ENCODE measurements at places on chromosomes 3 and 15.

- DNase-seq: no peak
These were observed 151.9 kb downstream of the ADAMTS17 start for GRCh38 chr15:100189849-100190248.

DNA sequence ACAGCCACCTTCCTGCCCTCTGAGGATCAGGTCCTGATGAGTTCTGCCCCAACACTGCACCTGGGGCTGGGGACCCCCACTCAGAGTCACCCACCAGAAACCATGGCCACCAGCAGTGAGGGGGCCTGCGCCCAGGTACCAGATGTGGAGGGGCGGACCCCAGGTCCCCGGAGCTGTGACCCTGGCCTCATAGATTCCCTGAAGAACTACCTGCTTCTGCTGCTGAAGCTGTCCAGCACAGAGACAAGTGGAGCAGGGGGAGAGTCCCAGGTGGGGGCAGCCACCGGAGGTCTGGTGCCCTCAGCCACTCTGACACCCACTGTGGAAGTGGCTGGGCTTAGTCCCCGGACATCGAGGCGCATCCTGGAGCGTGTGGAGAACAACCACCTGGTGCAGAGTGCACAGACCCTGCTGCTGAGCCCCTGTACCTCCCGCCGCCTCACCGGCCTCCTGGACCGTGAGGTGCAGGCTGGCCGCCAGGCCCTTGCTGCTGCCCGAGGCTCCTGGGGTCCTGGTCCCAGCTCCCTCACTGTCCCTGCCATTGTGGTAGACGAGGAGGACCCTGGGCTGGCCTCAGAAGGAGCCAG is 27.0 kb upstream of the SLC28A1 start:
- DNase-seq: no peak

DNA sequence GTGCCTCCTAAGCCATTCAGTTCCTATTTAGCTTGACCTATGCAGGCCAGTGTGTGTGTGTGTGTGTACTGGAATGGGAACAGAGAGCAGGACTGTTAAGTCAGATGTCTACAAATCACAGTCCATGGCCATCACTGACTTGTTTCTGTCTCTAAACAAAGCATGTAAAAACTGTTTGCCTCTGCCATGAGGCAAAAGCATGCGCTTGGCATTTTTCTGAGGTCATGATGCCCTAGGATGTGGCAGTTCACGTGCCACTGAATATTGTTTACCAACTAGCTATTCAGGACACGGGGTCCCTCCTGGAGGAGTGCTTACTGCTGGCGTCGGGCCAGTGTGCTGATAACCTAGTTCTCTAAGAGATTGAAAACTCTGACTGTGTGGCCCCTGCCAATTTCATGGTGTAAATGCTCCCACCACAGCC is 8.2 kb upstream of the ATP13A3 start:
- DNase-seq: no peak

DNA sequence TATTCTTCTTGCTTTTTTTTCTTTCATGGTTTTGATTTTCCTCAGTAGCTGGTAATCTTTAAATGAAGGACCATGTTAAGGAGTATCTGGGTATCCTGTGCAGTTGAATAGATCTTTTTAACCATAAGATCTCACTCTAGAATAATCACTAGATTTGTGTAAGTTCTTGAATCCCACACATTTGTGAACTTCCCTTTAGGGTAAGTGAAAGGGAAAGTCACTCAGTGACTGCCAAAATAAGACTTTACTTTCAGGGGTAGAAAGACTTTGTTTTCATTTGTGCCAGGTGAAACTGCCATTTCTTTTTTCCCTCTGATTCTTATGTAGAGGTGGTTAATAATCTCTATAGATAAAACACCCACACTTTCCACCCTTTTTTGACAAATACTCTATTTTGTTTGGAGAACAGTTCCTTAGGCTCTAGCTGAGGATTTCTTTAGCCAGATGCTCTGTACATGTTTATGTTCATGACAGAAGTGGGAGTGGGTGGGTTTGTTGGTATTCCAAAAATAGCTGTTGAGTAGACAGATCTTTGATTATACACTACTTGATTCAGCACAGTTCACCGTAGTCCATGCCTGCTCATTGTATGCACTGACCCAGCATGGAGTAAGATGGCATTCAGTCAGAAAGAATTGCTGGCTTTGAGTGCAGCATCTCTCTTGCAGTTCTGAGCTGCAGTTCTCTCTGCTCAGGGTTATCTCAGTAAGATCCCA is 28.5 kb downstream of the LRRC49 start:
- no peak for DNase-seq

- no peak for DNase-seq
These were observed 6.9 kb upstream of the SLC9A9 start for GRCh38 chr3:143855183-143855582.

- DNase-seq: peak; percentile 76
These were observed 30.6 kb upstream of the SLC6A6 start for GRCh38 chr3:14371573-14372474.

- no peak for DNase-seq
These were observed 6.8 kb upstream of the IQSEC1 start for GRCh38 chr3:13080026-13080425.

DNA sequence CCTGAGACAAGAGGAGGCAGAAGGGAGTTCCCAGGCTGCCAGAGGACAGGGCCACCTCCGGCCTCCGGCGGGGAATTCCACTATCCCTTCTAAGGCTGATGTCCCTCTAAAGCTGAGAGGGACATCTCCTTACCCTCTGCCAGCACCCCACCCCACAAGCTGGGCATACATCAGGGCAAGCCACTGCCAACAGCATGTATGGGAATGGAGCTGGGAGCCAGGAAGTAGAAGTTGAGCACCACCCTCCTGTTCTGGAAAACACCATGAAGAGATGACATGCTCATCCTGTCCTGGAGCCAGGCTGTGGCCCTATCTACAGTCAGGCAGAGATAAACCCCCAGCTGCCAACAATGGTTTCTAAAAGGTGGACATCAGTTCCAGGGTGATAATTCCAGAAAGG is 7.1 kb downstream of the PLCD1 start:
- no peak for DNase-seq

GRCh38 chr15:55802600-55803376 is 59.8 kb upstream of the PRTG start:
- no peak for DNase-seq

DNA sequence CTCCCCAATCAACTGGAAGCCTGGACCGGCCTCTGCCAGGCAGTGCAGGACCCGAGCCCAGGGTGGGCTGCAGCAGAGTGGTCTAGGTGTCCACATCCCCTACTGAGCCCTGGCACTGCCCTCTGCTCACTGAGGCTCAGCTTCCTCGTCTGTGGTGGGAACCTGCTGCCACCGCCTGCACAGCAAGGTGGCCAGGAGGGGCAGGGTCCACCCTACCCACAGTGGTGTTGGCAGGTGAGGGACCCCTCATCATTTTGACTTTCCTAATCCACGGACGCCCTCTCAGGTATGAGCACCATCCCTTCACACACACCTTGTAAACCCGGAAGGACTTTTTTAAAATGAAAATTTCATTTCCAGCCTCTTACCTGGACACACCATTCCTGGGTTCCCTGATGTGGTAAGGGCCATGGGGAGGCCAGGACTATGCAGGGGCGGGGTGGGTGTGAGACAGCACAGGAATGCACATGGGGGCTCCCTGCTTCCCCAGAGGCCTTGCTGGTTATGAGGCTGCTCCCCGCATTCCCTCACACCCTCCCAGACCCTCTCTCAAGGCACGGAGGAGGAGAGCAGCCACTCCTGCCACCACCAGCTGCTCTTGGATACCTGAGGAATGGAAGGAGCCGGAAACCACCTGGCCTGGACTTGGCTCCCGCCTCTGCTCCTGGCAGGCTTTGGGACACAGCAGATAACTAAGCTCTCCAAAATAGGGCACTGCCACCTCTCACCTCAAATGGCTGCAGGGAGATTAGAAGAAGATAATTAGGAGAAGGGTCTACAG is 185.9 kb upstream of the TPM1 start:
- no peak for DNase-seq

- no peak for DNase-seq
These were observed 14.7 kb downstream of the CHD2 start for GRCh38 chr15:92914768-92915221.

DNA sequence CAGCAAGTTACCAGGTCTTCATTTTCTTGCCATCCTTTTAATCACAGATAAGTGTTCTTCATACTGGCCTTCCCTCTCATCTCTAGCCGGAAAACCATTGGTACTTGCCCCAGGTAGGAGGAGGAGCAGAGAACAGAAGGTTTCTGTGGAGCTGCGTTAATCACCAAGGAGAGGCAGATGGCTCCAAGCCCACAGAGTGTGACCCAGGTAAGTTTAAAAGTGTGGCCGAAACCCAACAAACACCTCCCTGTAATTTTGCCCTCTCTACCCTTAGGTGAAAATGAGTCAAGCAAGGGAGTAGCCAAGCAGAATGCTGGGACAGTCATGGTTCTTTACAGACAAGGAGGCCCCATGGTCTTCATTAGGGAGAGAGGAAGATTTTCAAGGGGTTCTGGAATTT is 37.3 kb downstream of the NFKBIZ start:
- no peak for DNase-seq

DNA sequence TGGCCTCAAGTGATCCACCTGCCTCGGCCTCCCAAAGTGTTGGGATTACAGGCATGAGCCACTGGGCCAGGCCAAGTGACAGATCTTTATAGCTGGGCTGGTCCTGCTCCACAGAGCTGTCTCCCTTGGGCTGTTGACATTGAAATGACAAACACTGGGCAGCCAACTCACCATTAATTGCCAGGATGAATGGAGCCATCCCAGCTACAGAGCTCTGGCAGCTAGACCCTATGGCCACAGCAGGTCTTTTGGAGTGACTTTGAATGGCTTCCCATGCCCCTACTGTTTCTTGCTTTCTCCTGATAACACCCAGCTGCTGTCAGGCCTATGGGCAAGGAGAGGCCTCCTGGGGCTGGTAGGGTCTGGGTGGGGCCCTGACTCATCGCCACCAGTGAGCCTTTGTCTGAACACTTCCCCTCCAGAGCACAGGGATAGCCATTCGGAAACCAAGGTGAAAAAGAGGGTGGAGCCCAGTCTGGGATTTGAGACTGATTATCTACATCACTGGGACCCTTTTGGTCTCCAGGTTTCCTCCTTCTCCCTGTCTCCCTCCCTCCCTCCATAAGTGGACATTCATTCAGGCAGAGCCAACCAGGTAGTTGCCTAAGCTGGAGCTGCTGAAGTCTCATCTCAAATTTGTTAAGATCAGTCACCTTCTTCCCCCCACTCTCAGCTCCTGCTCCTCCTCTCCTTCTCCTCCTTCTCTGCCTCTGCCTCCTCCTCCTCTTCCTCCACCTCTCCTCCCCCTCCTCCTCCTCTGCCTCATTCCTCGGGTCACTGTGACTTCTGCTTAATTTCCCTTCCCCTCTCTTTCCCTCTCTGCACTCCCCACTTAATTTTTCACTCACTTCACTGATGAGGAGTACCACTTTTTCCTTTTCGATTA is 34.0 kb downstream of the BHLHE40 start:
- no peak for DNase-seq

- DNase-seq: no peak
These were observed 134.9 kb upstream of the ZBTB20 start for GRCh38 chr3:115281697-115282675.

DNA sequence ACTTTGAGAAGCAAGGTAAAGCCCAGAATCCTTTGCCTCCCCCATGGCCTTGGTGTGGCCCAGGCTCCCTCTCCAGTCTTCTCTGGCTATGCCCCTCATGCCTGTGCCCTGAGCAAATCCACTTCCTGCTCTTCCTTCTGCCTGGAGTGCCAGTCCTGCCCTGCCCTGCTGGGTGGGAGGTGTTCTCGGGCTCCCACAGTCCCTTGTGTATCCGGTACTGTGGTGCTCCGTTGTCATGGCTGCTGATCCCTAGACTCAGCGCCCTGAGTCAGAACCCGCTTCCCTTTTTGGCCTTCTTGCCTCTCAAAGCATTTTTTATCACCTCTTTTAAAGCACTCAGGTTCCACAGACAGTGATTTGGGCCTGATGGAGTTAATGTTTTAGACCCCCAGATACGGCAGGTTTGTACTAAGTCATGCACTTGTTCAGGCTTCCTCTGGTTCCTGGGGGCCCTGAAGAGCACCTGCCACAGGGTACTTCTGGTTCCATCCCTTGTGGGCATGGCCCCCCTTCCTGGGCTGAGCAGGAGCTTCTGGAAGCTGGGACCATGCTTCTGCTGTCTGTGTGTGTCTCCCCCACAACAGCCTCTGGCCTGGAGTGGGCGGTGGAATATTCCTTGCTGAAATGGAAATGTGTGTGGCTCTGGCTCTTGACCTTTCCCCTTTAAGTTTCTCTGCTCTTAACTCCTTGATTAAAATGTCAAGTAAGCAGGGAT is 29.6 kb upstream of the ADAMTS7 start:
- no peak for DNase-seq

GRCh38 chr3:58188173-58188564 is 22.6 kb downstream of the DNASE1L3 start:
- no peak for DNase-seq

GRCh38 chr15:39885099-39885777 is 34.8 kb downstream of the GPR176 start:
- DNase-seq: no peak

GRCh38 chr3:46848271-46849044 is 14.8 kb downstream of the MYL3 start:
- DNase-seq: peak; percentile 36

- no peak for DNase-seq
These were observed 217.9 kb downstream of the TBC1D2B start for GRCh38 chr15:77859491-77860060.

- DNase-seq: no peak
These were observed 47.1 kb upstream of the CTDSPL start for GRCh38 chr3:37814547-37814946.

DNA sequence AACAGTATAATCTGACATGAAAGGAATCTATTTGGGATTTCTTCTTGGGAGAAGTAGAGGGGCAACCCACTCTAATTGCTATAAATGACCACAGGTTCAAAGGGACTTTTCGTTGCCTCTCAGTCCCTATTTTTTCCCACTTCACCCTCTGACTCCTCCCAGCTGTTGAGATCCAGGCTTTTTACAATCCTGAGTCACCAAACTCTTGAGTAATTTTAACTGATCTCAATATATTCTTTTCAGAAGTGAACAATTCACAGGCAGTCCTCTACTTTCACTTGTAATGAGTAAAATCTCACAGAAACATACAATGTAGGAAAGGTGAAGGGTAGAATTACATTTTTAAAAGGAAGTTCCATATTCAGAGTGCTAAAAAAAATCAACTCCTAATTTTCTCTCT is 44.6 kb downstream of the EIF4E3 start:
- no peak for DNase-seq

DNA sequence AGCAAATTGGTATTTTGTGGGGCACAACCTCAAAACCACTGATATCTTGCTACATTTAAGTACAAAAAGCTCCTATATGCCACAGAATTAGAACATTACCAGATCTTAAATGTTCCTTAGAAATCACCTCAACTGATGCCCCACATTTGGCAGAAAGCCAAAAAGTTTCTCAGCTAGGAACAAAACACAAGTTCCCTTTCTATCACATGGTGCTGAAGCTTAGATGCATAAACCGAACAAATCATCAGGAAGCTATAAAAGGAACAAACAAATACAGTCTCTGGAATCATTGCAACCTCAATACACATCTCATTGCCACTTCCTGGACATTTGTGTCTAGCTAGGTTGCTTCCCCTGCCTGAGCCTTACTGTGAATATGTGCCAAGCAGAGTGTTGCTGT is 492.6 kb downstream of the LPP start:
- DNase-seq: no peak

GRCh38 chr15:61227269-61227949 is 1.7 kb downstream of the RORA start:
- peak; percentile 73 for DNase-seq

GRCh38 chr3:50708620-50709019 is 33.9 kb downstream of the DOCK3 start:
- no peak for DNase-seq

- DNase-seq: no peak
These were observed 161.0 kb upstream of the SLC24A5 start for GRCh38 chr15:47959617-47960413.

All from HS-27A (cell line).